ENCODE measurements at places on chromosomes 3 and 15.

GRCh38 chr3:123054109-123054778 lies 12.6 kb upstream of the PDIA5 start:
- no peak for DNase-seq

DNA sequence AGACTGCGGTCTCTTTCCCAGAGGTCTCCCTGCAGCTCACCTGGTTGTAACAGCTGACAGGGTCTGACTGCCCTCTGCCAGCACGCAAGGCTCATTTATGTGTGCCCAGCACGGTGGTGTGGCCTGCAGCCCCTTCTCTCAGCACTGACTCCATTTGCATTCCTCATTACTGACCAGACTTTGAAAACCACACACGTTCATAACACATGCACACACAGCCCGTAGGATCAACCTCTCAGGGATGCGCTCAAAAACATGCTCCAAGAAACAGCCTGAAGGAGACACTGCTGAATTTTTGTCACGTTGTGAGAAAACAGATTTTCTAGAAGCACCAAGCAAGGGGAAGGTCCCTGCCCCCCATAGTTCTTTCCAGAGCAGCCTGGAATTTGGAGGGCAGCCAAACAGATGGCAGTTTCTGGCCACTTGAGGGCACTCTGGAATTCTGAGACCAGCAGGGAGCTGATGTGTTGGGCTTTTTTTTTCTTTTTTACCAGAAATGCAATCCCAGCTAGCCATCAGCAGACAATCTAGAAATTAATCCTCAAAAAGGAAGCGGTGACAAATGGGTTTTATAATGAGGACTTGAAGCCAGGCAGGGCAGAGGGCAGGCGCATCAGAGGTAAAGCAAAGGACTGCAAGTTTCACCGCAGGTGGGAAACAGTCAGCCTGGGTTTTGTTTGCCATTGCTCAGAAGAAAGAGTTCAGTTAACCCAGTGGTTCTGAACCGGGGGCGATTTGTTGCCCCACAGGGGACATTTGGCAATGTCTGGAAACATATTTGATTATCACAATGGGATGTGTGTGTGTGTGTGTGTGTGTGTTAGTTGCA lies 170.5 kb upstream of the PROK2 start:
- no peak for DNase-seq

DNA sequence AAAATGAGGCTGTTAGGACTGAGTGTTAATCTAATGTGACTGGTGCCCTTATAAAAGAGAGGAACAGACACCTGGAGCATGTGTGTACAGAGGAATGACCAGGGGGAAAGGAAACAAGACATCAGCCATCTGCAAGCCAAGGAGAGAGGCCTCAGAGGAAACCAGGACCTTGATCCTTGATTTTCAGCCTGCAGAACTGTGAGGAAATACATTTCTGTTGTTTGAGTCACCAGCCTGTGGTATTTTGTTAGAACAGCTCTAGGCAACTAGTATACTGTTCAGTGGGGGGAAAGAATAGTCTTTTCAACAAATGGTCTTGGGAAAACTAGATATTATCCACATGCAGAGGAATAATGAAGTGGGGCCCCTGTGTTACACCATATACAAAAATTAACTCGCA lies 80.6 kb downstream of the CCR1 start:
- DNase-seq = no peak

- no peak for DNase-seq
These were observed 25.8 kb downstream of the ANP32A start for GRCh38 chr15:68794863-68795262.

DNA sequence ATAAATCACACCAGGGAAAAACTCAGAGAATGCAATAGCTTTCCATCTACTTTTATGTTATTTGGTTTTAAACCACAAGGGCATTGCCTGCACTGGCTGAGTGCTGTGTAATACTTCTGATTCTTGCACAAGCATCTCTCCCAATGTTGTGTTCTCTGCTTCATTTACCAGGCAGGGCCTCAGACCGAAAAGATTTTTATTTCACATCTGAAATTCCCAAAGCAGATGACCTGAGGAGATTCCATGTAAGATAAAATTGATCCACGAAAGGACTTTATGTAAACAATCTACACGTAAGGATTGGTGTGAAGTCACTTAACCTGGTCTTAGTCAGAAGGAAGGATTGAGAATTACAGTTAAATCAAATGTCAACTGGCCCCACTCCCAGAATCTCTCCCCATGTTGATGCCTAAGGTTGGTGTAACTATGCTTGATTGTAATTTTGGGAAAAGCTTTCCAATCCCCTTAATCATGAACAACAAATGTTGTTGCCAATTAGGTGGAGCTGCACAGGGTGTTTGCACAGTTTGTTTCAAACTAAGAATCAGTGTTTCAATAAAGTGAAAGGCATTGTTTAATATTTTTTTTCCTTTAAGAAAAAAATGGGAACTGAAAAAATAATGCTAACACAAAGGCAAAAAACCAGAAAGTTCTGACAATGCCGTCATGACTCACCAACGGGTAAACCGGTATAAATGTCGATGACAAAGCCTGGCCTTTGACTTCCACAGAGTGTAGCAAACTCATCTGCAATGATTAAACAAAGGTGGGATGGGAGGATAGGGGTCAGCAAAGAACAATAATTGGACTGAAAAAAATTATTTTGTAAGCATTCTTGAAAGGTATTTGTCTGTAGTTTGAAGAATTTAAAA lies 128.6 kb downstream of the DUT start:
- DNase-seq = no peak

GRCh38 chr3:16589867-16590624 lies 15.2 kb downstream of the DAZL start:
- no peak for DNase-seq

- DNase-seq = no peak
These were observed 17.8 kb downstream of the DIPK2A start for GRCh38 chr3:143989461-143989860.

- DNase-seq = no peak
These were observed 89.7 kb upstream of the SLC4A7 start for GRCh38 chr3:27573780-27574437.

GRCh38 chr3:77028005-77028404 lies 11.9 kb upstream of the ROBO2 start:
- no peak for DNase-seq

DNA sequence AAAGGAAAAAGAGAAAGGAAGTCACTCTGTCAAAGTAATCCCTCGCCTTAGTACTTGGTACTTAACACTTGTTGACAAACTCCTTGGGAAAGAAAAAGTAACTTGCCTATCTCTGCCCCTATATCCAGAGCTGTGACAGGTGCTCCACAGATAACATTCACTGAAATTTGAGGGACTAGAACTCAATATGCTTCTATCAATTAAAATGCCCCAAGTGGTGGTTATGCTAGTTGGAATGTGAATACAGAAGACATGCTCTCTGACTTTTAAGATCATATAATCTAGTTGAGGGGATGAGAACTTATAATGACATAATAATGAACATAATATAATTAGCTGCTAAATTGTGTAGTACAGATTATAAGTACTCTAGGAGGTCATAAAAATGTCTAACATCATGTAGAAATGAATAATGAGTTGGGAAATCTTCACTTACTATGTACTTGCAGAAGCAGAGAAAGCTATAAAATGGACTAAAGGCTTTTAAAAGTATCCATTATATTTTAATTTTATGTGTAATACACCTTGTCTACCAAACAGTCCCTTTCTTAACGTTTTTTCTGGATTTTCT lies 153.1 kb upstream of the CCDC54 start:
- DNase-seq = no peak

- DNase-seq = no peak
These were observed 10.9 kb upstream of the PXK start for GRCh38 chr3:58321791-58322190.

- DNase-seq = no peak
These were observed 64.9 kb upstream of the LIMD1 start for GRCh38 chr3:45529697-45530096.

DNA sequence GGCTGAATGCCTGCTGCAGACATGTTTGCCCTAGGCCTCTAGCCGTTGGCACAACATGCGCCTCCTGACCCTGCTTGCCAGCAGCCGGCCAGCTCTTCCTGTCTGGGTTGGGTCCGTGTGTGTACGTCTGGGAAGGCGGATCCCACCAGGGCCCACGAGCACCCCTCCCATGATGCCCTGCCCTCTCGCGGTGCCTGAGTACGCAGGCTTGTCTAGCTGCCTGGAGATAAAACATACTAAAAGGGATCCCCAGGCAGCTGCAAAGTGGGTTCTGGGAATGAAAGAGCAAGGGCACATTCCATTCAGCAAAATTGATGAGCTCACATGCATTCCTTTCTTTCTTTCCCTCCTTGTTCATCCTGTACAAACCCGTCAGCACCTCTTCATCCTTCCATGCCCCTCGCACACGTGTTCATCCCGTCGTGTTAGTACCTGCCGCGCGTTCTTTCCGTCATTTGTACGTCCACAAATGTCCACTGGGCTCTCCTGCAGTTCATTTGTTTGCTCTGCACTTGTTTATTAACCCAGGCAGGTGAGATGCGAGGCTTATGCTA lies 74.3 kb downstream of the FBLN2 start:
- DNase-seq = no peak

DNA sequence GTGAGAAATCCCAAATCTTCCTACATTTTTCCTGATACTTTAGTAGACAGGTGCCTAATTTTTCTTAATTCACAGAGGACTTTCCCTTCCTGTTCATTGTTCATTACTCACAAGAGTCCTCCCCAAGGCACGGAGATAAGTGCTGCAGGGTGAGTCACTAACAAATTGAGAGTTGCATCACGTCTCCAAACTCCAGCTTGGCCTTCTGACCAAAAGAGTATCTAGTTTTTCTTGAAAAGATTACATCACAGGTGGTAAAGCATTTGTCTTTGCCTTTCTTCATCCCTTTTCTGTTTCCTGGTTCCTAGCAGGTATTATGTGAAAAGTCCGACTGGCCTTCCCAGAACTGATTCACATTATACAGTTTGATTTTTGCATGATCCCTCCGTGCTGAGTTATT lies 24.9 kb upstream of the RASGRP1 start:
- no peak for DNase-seq

- DNase-seq = peak; percentile 23
These were observed 369.8 kb downstream of the SV2B start for GRCh38 chr15:91469632-91470567.

DNA sequence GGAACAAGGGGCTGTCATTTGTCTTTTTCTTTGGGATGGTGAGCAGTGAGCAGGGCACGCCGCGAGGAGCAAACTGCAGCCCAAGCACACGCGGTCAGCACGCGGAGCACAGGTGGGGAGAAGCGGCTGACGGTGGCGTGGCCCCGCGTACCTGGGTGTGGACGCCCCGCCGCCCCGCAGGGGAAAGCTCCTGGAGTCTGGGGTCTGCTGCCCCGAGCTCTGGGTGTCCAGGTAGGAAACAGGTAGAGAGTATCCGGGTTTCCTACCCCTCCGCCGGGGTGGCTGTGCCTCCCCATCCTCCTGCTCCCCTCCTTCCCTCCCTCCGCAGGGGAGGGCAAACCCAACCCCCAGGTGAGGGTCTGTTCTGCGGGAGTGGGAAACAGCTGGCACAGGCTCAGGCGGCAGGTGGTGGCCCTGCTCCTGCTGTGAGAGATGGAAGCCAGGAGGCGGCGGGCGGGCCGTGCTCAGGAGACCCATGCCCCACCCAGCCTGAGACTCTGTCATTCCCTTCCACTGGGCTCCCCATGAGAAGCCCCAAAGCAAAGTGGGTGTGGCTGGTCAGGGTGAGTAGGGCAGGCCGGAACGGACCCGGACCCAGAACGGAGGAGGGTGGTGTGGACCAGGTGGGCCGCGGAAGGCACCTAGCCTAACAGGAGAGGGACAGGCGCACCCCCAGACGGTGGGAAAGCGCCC lies 56.9 kb upstream of the CGNL1 start:
- DNase-seq = no peak

GRCh38 chr15:66774001-66774814 lies 72.2 kb downstream of the SMAD6 start:
- DNase-seq = peak; percentile 24

DNA sequence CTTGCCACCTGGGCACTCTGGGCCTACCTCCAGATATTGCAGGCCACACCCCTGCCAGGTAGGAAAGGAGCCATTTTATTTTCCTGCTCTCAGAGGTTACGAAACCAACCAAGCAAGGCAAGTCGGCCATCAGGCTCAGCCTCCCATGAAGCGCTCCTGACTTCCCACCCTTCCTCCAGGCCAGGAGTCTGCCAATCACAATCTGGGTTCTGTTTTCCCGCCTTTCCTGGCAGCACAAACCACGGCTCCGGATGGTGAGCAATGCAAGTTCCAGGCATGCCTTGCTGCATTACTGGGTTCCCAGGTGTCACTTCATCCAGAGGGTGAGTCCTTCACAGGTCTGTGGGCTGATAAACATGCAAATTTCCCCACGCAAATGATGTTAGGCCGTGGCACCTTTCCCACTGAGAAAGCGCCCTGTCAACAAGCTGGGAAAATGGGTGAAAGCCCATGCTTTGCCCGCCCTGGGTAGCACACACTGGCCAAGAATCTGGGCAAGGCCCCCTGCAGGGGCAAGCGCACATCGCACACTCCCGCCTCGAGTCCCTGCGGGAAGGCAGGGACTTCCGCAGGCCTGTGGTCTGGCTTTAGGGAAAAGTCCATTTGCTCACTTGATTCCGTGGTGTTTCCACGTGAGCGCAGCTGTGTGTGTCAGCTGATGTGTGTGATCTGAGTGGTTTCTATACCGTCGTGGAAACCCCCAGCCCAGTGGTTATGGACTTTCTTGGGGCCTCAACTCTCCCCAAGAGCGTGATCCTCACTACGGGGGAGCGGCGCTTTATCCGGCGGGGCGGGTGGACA lies 61.6 kb upstream of the RYK start:
- DNase-seq = no peak

DNA sequence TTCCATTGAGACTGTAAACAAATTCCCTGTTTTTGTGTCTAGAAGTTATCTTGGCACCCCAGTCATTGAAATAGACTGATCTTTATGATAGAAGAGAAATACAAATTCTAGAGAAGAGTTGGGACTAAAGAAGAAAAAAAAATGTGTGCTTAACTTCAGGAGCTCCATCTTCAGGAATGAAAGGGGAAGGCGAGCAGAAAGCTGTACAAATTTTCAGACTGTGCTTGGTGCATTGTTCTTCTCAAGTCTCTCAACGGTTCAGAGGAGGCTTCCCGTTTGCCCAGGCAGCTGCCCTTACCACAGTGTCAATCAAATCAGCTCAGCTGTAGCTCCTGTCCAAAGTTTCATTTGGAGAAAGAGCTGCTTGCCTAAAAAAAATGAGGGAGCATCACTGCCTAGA lies 41.7 kb downstream of the OXSM start:
- DNase-seq = no peak

- no peak for DNase-seq
These were observed 14.6 kb downstream of the IVD start for GRCh38 chr15:40420071-40420713.

GRCh38 chr3:194937882-194938321 lies 252.2 kb downstream of the FAM43A start:
- no peak for DNase-seq

DNA sequence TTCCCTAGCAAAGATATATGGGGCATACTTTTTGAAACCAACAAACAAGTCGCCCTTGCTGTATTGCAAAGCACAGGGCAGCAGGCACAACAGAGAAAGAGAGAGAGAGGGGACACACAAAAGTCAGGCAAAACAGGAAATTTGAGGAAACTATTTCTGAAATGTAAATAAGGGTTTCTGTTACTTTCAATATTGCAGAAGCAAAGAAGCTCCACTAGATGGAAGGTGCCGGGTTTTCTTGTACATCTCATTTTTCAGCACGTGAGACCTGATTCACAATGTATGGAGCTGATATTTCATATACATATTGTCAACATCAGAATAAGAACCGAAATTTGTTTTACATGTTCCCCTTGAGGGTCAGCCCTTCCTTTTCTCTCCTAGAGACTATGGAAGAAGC lies 127.4 kb downstream of the FOXP1 start:
- DNase-seq = no peak
